HT1080 (cell line): ENCODE measurements at places on chromosomes 5 and 9.

DNA sequence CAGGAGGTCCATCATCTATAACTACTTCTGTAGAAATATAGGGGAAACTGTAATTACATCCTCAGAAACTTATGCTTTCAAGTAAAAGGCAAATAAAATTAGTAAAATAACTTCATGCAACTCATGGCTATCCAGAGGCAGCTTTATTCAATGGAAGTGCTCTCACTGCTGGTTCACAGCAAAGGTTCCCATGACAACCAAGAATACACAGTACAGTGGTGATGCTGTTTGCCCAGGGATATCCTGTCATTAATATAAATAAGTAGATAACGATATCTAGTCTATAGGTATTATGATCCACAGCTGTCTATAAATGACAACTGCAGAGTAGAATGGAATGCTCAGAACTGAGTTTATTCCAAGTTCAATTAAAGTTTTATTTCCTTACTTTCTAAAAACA, 390.3 kb downstream of the PDE4D start:
- DNase-seq = no peak

DNA sequence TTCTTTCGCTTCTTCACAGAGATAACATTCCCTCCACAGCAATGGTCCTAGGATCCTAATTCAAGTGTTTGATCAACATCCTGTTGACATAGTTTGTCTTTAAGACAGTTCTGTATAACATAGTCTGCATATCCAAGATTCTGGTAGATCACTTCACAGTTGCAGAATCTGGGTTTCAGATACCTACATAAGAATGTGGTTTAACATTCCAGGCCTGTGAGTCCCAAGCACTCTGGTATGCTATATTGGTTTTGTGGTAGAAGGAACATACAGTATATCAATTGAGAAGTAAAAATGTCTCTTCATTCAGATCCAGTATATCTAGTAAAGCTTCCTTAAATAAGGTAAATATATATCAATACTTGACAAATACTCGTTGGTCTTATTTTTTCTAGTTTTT, 914.2 kb upstream of the CDH6 start:
- peak; percentile 85 for DNase-seq

DNA sequence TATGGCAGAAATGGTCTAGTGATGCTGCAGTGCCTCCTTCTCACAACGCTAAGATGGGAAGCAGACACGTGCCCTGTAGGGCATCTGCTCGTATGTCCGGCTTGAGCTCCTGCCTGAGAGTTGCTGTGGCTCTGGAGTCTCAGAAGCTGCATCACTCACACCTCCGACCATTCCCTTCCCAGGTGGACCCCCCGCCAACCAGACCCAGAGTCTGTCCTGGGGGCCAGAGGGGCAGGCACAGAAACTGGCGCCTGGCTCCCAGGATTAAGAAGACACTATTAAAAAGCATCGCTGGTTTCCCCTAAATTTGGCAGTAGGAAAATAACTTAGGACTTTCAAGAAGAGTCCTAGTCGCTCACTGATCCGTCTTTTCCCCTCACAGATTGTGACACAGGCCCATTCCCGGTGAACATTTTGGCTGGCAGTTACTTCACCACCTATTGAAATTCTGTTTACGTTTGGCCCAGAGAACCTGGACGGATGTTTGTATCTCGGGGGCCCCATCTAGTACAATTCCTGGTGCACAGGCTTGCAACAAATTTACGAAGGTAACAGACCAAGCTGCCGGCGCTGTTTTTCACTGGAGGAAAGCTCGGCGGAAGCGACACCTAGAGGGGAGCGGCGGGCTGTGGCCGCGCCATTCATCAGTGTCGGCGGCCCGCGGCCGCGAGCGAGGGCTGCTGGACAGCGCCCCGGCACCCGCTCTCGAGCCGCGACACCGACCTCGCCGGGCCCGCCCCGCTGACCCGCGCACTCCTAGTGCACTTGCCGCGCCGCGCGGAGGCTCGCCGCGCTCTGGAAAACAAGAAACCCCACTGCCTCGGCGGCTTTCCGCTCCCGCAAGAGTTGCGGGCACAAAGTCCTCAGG, 1.6 kb downstream of the FSTL4 start:
- peak; percentile 23 for DNase-seq

DNA sequence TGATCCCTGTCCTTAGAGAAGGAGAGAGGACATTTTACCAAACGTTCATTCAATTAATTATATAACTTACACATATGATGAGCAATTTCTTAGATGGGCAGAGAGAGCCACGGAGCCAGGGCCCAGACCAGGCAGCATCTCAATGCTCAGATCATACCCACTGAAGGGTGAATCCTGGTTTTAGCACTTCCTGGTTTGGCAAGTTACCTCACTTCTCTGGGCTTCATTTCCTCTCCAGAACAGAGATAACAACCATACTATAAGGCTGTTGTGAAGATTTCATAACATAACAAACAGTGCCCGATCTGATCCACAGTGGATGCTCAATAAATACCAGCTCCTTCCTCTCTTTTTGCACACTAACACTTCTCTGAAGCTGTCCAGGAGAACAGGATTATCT, 271.1 kb downstream of the DENND1A start:
- DNase-seq = no peak

DNA sequence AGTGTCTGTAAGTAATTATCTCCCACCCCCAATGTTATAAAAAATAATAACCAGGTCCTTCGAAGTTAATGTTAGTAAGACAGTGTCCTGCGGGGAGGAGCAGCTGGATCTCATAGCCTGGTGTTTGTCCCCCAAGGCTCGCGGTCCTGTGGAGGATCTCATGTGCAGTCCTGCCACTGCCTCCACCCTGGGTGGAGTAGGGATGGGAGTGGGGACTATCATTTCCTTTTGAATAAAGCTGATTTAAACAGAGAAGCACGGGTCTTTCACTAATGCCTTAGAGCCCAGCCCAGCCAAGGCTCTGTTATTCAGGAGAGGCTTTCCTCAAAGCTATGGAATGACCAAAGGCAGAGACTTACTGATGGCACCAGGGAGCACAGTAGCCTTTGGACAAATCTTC, 40.2 kb downstream of the SUB1 start:
- no peak for DNase-seq

GRCh38 chr9:135692410-135692809, 6.9 kb downstream of the SOHLH1 start:
- DNase-seq = no peak

DNA sequence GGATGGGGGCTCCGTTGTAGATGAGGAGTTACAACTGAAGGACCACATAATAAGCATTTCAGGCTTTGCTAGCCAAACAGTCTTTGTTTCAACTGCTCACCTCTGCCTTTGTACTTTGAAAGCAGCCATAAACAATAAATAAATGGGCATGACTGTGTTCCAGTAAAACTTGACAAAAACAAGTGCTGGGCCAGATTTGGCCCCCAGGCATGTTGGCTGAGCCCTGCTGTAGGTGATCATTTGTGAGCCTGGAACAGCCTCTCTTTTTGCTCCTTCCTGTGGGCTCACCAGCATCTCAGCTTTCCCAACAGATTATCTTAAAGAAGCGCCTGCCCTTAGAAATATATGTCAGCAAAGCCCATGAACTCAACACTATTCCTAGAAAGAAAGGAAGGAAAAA, 149.4 kb downstream of the GOLPH3 start:
- DNase-seq = no peak

- DNase-seq = no peak
Observed at GRCh38 chr5:150130493-150130922, 25.1 kb downstream of the PDGFRB start.

GRCh38 chr5:17183831-17184230, 33.6 kb upstream of the BASP1 start:
- DNase-seq = no peak

- no peak for DNase-seq
Observed at GRCh38 chr5:138186002-138186447, 7.1 kb downstream of the KIF20A start.

- no peak for DNase-seq
Observed at GRCh38 chr5:83510260-83510659, 38.7 kb downstream of the VCAN start.

DNA sequence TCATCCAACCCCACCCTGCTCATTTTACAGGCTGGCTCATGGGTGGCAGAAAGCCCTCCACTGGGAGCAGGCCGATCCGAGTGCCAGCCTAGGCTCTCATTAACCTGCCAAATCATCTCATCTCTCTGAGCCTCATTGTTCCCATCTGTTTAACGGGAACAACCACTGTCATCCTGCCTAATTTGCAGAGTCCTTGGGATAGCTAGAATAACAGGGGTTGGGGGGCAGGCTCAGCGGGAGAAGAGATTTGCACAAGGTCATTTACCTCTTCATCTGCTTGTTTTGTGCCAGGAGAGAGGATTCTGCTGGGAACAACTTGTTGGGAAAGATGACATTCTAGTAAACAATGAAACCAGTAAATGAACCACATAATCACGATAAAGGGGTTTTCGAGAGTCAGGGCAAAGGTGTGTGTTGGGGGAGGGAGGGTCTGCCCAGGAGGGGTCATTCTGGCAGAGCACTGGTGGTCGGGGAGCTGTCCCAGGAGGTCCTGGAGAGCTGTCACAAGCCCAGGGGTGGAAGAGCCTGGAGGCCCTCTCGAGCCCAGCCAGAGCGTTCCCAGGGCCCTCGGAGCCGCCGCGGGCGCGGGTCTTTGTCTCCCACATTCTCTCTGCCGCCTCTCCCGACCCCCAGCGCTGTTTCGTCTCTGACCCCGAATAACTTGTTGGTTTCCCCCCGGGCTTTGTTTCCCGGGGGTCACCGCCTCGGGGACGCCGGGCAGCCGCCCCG, 22.8 kb upstream of the NDST1 start:
- DNase-seq = no peak
